ENCODE measurements at places on chromosomes 3 and 15.

GRCh38 chr3:16311960-16312451 is 47.0 kb downstream of the OXNAD1 start:
- no peak for DNase-seq

- no peak for DNase-seq
These were observed 27.6 kb upstream of the P2RY13 start for GRCh38 chr3:151356794-151357462.

GRCh38 chr15:52112203-52112750 is 298 bp downstream of the BCL2L10 start:
- no peak for DNase-seq

DNA sequence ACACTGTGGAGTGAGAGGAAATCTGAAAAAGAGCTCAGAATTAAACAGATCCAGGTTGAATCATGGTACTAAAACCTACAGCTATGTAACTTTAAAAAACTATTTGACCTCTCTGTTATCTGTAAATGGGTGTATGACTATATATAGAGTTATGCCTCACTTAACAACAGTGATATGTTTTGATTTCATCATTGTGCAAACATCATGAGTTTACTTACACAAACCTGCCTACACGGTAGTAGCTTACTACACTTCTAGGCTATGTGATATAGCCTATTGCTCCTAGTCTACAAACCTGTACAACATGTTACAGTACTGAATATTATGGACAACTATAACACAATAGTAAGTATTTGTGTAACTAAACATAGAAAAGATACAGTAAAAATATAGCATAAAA is 191.6 kb upstream of the MEIS2 start:
- DNase-seq = no peak

DNA sequence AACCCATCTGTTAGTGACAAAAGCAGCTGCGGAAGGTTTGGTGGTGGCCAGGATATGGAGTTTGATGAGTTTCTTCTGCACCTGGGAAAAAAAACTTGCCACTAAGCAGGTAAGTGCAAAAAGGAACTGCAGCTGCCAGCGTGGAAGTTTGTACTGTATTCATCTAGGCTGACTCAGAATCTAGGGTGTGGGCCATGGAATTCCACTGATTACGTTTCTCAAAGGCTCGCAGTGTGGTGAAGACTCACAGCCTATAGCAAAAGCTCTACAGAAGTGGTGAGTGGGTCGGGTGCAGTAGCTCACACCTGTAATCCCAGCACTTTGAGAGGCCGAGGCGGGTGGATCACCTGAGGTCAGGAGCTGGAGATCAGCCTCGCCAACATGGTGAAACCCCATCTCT is 334.6 kb upstream of the GRM7 start:
- no peak for DNase-seq

DNA sequence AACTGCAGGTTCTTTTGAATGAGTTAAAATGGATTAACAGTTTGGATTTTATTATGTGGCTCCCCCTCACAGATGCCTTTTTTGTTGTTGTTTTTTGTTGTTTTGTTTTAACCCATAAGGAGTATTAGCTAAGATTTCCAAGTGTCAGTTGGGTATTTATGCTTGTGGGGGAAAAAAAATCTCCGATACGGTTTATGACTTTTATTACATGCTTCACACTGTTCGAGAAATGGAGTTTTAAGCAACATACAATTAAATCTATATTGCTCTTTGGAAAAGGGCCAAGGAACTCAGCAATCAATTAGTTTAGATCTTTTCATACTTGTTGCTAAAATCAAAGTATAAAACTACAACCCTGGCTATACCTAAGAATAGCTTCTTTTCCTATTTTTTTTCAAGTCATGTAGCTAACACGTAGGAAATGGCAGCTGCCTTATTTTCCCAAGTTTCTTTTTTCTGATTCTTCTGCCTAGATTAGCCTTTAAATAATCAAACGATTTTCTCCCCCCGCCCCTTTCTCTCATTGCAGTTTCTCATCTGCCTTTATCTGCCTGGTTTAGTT is 16.0 kb downstream of the NR2F2 start:
- DNase-seq = no peak

GRCh38 chr15:25829073-25829472 is 34.1 kb downstream of the ATP10A start:
- no peak for DNase-seq

DNA sequence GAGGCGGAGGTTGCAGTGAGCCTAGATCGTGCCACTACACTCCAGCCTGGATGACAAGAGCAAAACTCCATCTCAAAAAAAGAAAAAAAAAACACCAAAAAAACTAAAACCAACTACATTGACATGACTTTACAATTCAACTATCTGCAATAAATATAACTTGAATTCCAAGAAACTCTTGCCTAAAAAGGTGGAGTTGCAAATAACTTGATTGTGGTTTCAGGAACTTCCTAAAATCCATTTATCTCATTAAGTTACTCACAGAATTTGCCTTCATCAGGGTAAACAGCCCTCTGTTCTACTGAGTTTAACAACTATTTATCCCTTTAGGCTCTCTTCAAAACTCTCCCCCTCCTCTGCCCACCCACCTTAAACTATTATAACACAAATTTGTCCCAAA is 2.7 kb upstream of the MAPK6 start:
- no peak for DNase-seq

GRCh38 chr3:43874290-43874689 is 183.6 kb downstream of the ABHD5 start:
- no peak for DNase-seq

DNA sequence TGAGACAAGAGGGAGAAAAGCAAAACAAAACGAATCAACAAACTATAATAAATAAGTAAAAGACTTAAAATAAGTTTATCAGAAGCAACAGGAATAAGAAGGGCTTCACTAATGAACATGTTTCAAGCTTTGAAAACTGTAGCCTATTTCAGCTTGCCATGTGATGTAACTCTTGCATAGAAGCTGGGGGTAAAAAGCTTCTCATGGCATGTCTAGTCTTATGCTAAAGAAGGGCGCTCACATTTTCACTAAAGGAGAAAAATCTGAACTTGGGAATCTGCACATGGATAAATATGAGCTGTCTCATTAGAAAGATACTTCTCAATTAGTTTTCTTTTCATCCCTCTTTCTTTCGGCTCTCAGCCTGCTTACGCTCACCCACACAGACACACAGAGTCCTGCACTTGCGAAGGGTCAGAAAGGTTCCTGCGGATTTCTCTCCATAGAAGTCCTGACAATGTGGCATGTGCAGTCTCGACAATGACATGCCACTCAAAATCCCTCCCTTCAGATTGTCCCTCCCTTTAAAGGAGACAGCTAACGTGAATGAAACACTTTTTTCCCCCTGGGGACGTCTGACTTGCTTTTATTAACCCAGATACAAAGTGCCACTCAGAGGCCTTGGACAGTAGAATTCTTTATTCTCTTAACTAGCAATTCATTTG is 568.9 kb upstream of the NR2F2 start:
- no peak for DNase-seq

- peak; percentile 55 for DNase-seq
These were observed 63.5 kb upstream of the KLF13 start for GRCh38 chr15:31262901-31263671.

- DNase-seq = no peak
These were observed 44.2 kb downstream of the CDC25A start for GRCh38 chr3:48143992-48144391.

GRCh38 chr3:15313461-15313860 is 18.9 kb downstream of the SH3BP5 start:
- DNase-seq = no peak

DNA sequence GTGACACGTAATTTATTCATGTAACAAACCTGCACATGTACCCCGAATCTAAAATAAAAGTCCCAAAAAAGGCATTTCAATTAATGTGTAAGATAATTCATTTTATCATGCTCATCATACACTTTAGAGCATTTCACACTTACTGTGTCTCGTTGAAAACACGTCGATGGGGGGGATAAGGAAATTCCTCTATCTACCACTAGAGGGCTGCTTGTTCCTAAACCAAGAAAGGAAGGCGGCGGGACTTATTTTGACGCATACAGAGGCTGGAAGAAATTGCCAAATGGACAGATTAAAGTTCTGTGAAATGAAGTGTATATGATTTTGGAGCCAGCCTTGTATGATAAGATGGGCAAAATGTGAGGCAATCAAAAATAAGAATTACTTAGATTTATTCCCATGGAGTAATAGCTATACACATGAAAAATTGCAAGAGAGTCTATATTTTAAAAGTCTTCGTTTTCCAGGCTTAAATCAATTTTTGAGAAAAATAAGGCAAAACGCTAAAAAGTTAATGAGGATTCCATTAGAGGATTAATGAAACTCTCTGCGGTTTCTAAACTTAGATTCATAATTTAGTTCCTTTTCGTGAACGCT is 346.8 kb downstream of the CNTN3 start:
- no peak for DNase-seq

GRCh38 chr3:123096126-123096525 is 29.3 kb downstream of the PDIA5 start:
- DNase-seq = no peak

- DNase-seq = peak; percentile 69
These were observed 1.3 kb downstream of the SLC6A6 start for GRCh38 chr3:14403619-14404155.

GRCh38 chr15:70699890-70700289 is 63.5 kb downstream of the UACA start:
- no peak for DNase-seq

DNA sequence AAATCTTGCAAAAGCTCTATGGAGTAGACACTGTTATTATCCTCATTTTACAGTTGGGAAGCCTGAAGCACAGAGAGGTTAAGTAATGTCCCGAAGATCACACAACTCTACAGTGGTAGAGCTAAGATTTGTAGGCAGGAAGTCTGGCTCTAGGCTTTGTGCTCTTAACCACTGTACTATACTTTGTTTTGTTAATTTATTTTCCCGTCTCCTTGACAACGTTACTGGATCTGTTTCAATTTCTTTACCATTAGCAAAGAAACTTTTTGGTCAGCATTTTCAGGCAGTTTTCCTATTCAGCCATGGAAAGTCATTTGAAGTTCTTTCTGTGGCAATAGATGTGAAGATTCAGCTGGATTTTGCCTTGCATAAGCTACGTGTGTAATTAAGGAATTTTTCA is 51.7 kb downstream of the OTOL1 start:
- DNase-seq = no peak

- DNase-seq = no peak
These were observed 308.5 kb downstream of the ROBO2 start for GRCh38 chr3:77348244-77348855.

GRCh38 chr3:128617270-128617556 is 33.4 kb downstream of the RPN1 start:
- no peak for DNase-seq

GRCh38 chr3:20080956-20081554 is 40.8 kb downstream of the KAT2B start:
- DNase-seq = peak; percentile 64

- DNase-seq = no peak
These were observed 102.1 kb upstream of the CHRM5 start for GRCh38 chr15:33866101-33866737.

GRCh38 chr3:125054062-125054448 is 1.7 kb downstream of the HEG1 start:
- DNase-seq = no peak

GRCh38 chr3:162597226-162597625 is 1100.6 kb downstream of the OTOL1 start:
- no peak for DNase-seq

- DNase-seq = no peak
These were observed 1058.6 kb downstream of the NTRK3 start for GRCh38 chr15:87197981-87198380.

- no peak for DNase-seq
These were observed 27.8 kb upstream of the FRMD4B start for GRCh38 chr3:69413551-69414207.

DNA sequence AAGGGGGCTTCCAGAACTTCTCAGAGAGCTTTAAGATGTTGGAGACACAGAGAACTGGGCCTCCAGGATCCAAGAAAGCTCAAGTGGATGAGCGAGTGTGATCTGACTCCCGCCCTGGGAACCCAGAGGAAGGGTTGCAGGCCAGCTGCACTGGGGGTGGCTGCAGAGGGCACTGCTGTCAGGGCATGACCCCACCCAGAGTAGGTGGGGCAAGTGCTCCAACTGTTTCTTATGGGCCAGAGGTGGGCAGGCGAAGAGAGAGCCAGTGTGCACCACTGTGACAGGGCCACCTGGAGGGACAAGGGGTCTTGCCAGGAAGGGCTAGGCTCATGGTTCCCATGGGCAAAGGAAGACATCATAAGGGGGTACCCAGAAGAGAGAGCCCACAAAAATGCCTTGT is 48.8 kb downstream of the EXOG start:
- DNase-seq = peak; percentile 13

GRCh38 chr3:49900491-49901153 is 3.1 kb downstream of the MST1R start:
- DNase-seq = peak; percentile 88

GRCh38 chr3:67790043-67790442 is 135.6 kb upstream of the SUCLG2 start:
- no peak for DNase-seq

GRCh38 chr3:14457999-14458398 is 55.6 kb downstream of the SLC6A6 start:
- no peak for DNase-seq

- no peak for DNase-seq
These were observed 14.6 kb downstream of the ADAMTS9 start for GRCh38 chr3:64673159-64673715.

GRCh38 chr3:30752491-30752890 is 142.0 kb downstream of the GADL1 start:
- no peak for DNase-seq

DNA sequence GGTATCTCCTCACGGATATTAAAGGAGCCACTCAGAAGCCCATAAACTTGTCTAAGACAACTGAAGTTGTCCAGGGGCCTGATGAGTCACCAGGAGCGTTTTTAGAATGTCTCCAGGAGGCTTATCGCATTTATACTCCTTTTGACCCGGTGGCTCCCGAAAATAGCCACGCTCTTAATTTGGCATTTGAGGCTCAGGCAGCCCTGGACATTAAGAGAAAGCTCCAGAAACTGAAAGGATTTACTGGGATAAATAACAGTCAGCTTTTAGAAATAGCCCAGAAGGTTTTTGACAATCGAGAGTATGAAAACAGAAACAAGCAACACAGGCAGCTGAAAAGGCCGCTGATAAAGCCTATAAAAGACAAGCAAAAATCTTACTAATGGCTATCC is 4.1 kb downstream of the DET1 start:
- no peak for DNase-seq

DNA sequence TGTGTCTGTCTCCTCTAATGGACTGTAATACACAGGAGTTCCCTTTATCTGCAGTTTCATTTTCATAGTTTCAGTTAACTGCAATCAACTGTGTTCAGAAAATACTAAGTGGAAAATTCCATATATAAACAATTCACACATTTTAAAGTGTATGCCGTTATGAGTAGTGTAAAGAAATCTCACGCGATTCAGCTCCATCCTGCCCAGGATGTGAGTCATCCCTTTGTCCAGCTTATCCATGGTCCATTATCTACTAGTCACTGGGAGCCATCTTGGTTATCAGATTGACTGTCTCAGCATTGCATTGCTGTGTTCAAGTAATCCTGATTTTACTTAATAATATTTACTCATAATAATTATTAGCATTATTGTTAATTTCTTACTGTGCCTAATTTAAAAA is 14.5 kb downstream of the ZPLD1 start:
- DNase-seq = no peak

DNA sequence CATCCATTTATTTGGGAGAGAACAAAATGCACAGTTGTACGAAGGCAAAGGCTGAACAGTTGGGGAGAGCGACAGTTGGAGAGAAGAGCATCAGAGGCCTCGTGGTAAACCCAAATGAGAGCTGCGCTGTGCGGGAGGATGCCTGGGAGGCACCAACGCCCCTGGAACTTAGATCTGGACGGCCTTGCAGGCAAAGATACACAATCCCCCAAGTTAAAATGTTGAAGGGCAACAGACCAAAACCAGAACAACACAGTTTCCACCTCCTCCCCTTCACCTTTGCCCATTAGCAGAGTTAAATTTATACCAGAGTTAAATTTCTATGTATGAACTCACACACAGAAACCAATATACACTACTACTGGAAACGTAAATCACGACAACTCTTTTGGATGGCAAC is 339.6 kb downstream of the RORA start:
- no peak for DNase-seq

Data from ureter (tissue), 1 donor.